ENCODE measurements at places on chromosomes 6 and 20.

DNA sequence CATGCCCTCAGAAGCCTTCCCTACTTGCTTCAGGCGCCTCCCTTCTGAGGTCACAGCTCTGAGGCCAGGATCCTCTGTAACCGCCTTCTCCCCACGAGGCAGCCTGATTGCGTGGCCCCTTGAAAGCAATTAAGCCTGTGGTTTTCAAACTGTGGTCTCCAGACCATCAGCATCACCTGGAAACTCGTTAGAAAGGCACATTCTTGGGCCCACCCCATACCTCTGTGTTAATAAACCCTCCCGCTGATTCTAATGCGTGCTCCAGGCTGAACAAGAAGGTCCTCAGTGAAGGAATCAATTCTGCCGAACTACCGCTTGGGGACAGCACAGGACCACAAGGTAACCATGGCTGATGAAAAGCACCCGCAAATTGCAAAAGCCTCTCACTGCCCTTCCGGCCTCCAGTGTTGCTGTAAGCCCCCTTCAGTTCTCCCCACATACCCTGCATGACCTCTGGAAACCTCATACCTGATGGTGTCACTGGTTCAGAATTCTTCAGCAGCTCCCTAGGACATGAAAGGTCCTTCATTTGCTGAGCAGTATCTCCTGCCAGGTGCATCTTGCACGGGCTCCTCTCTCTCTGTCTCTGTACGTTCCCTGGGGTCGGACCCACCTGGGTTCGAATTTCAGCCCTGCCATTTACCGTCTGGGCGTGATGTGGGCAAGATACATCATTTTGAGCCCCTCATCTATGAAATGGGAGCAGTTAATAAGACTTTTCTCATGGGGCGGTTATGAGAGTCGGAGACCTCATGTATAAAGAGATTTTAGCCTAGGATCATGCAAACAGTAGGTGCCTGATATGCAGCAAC lies 93.3 kb upstream of the RNF24 start:
- no peak for DNase-seq

DNA sequence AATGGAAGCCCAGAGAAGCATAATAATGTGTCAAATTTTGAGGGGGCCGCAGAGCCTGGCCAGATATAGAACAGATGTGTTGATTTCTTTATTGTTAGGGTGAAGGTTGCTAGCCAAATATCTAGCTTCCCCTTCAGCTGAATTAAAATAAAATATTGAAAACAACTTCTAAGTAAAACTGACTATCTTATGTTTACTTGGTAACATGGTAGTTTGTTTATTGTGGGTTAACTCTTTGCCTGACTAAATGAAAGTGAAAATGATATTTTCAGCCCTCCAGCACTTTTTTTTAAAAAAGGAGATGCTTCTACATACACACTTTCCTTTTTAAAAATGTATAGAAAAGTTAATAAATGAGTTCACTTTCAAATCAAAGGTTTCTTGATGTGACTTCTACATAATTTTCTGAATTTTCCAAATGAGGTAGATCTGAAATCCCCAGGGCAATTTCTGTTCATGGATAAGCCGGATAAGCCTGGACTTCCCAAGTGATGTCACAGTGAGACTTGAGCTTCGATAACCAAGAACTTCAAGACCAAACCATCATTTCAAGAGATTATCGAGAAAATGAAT lies 172.1 kb upstream of the OLIG3 start:
- DNase-seq: no peak

DNA sequence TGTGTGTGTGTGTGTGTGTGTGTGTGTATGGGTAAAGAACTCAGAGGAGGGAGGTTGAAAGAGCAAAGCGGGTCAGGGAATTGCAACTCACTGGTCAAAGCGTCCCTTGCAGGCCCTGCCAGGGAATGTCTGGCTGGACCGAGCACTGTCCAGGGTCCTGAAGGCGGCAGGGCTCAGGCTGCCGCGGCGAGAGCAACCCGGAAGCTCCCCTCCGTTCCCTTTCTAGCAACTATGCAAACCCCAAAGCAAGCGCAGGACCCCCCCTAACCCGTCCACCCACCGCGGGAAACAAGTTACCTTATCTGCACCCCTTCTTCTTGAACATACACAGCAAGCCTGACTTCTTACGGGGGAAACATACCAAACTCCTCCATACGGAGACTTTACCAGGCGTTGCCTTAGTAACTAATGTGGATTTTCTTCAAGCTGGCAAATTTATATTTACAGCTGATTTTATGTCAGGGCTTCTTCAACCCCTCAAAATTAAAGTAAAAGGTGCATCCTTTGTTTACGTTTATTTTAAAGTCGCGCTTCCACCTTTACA lies 538 bp upstream of the GRM1 start:
- no peak for DNase-seq

- DNase-seq: no peak
These were observed 6.3 kb downstream of the SMOC2 start for GRCh38 chr6:168447282-168447681.

- DNase-seq: no peak
These were observed 14.7 kb downstream of the NTSR1 start for GRCh38 chr20:62723351-62723750.

GRCh38 chr6:12049165-12049564 lies 37.1 kb downstream of the HIVEP1 start:
- no peak for DNase-seq

GRCh38 chr6:12968839-12969558 lies 252.4 kb downstream of the PHACTR1 start:
- no peak for DNase-seq

- DNase-seq: peak; percentile 8
These were observed 4.5 kb downstream of the TP53INP2 start for GRCh38 chr20:34708621-34709043.

All from activated naive CD4-positive, alpha-beta T cell (primary cell).